B cell (primary cell): ENCODE measurements at places on chromosomes 13 and 19. TPM values are rescaled to one million over a fixed set of nuclear protein-coding genes. Genes with fewer than 3 reads are reported as not detected.
A peak's percentile ranks its signal among the peaks of the same experiment; 100 is the strongest.

The TUBGCP3 gene
- total RNA-seq: 60.8 and 65.1 TPM in 2 replicates

The FAM83E gene
- total RNA-seq: 1.5 and 4.1 TPM in 2 replicates

The NLRP11 gene
- 0.12 TPM in 1 of 2 replicates, not detected in the other for total RNA-seq

The CUL4A gene
- total RNA-seq: 79.8 and 80.4 TPM in 2 replicates

The MYBPC2 gene
- 1.1 and 1.3 TPM in 2 replicates for total RNA-seq

The PTPRH gene
- total RNA-seq: not detected in 2 replicates

The MTRF1 gene
- 29.8 and 36.0 TPM in 2 replicates for total RNA-seq

The RINL gene
- total RNA-seq: 66.2 and 67.0 TPM in 2 replicates

The USHBP1 gene
- total RNA-seq: 0.12 and 0.39 TPM in 2 replicates

The LINGO3 gene
- 3.9 and 4.8 TPM in 2 replicates for total RNA-seq

The ZSCAN18 gene
- total RNA-seq: 84.9 and 90.5 TPM in 2 replicates

The ZNF221 gene
- total RNA-seq: 5.0 and 7.0 TPM in 2 replicates

GRCh38 chr19:29967623-29968022 lies 25.6 kb downstream of the URI1 start:
- no peak for DNase-seq

DNA sequence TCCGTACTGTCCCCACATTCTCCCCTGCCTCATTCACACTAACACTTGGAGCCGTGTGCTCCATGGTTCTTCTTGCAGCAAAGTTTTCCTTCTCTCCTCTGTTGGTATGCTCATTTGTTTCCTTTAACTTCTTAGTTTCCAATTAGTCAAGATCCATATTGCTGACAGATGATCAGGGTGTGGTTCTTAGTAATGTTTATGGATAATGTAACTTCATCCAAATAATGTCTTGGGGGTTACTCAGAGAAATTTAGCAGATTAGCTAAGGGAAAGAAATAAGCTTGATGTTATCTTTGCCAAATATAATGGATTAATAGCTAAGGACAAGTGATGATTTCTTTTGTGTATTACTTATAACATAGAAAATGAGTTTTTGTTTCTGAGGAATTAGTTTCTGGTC lies 174.4 kb downstream of the NUFIP1 start:
- DNase-seq: no peak

GRCh38 chr13:112984954-112985802 lies 16.2 kb downstream of the MCF2L start:
- DNase-seq: no peak

- DNase-seq: no peak
These were observed 2.1 kb downstream of the PROSER1 start for GRCh38 chr13:39035799-39036198.

DNA sequence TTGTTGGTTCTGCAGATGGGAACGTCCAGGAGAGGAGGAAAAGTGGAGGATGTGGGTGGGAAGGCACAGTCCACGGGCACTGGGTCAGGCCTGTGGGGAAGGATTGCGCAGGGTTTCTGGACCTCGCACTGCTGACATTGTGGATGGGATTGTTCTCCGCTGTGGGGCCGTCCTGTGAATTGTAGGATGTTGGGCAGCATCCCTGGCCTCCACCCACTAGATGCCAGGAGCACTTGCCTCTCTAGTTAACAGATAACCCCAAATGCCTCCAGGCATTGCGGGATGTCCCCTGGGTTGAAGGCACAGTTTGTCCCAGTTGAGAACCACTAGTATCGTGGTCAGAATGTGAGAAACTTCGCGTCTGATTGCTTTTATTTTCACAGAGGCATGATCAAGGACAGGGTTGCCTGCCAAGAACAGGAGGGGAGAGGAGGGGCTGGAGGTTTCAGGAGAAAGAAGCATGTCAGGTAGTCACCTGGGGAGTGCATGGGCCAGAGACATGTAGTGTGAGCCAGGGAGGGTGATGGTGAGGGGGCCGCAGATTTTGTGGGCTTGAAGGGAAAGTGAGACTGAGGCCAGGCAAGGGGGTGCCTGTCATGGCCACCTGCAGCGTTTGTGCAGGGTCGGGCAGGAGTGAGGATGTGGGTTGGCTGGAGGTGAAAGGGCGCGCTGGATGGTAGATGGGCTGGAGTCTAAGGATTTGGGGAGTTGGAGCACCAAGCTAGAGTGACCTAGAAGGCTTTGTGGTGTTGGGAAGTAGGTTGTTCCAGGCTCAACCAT lies 3.2 kb downstream of the ZNF628 start:
- DNase-seq: no peak

DNA sequence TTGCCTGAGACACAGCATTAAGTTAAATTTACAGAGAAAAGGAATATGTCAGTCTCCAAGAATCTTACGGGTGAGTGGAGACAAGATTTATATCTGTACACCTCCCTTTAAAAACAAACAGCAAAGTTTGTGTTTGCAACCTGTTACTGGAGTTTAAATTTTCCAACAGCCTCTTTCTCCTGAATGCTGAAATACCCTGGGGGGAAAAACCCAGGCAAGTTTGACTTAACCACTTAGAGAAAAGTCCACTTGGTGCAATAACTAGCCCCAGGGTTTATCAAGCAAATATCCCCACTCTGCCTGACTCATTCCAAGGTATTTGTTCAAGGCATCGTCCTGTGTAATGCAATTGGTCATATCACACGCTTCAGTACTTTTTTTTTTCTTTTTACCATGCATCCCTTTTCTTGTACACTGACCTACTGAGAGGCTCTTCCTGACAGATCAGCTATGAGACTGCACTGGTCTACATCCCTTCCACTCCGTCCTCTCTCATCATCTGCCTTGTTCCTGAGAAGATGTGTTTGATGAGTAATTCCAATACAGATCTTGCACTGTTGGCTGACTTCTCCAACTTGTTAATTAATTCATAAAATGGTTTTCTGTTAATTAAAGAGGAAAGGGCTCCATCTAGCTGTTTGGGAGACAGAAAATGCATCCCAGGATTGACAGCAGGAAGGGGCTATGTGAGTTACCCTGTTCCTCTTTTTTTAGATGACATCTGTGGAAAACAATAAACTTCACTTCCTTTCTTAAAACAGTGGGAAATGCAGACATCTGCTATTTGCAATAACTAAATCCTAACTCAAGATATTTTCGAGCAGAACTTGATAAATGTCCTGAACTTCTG lies 212.5 kb upstream of the IRS2 start:
- DNase-seq: no peak

- no peak for DNase-seq
These were observed 12.1 kb upstream of the LGALS13 start for GRCh38 chr19:39590265-39590664.

GRCh38 chr19:15488489-15489226 lies 9.4 kb upstream of the PGLYRP2 start:
- DNase-seq: no peak

- no peak for DNase-seq
These were observed 32.4 kb downstream of the RHPN2 start for GRCh38 chr19:33032218-33032781.

DNA sequence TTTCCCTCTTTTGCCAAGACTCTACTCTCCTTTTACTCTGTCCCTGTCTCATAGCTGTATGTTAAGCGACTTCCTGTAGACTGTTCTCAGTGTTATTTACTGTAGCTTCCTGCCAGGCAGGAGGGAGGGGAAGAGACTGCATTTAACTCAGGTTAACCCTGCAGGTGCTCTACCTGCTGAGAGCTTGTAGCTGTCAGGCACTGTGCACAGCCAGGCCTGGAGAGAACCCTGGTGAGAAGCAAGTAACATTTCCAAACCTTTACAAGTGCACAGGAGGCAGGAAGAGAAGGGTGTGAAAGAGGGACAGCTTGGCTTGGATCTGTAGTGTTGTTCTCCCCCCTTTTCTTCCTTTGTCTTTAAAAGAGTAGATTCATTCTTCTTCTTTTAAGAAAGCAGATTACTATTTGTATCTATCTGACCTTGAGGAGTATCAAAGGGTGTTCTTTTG lies 167.1 kb downstream of the LMO7 start:
- DNase-seq: no peak

DNA sequence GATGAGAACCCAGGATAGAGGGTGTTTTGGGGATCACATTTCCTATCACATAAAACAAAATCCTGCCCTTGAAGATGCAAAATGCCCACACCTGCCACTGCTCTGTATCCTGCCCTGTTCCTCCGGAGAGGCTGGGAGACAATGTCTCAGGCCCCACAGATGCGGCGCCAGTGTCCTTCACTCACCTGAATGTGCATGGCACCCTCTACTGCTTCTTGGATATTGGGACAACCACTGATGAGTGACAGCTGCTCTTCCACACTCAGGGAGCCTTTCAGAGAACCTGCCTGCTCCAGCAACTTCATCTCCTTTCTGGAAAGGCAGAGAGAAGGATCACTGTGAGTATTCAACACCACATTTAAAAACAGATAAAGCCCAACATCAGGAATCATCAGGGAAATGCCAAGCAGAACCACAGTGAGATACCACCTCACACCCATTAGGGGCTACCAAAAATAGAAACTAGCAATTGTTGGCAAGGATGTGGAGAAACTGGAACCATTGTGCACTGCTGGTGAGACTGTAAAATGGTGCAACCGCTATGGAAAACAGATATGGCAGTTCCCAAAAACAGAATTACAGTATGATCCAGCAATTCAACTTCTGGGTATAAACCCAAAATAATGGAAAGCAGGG lies 36.4 kb downstream of the CRYL1 start:
- peak; percentile 50 for DNase-seq

DNA sequence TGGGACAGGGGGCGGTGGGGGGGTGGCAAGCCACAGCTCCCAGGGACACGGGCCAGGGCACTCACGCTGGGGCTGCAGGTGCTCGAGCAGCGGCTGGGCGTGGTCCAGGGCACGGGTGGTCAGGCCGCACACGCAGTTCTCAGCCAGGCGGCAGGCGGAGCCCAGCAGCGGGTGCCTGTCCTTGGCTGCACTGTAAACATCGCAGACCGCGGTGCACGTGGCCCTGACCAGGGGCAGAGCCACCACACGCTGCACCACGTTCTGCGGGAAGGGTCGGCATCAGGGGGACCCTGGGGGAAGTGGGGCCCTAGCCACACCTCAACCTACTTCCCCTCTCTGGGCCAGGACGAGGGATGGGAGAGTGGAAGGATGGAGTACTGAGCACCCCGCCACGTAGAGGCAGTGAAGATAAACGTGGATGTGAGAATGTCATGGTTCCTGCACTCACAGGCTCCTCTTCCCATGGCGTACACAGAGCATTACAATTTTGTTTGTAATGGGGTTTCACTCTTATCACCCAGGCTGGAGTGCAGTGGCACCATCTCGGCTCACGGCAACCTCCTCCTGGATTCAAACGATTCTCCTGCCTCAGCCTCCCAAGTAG lies 3.4 kb downstream of the PLIN5 start:
- DNase-seq: no peak

DNA sequence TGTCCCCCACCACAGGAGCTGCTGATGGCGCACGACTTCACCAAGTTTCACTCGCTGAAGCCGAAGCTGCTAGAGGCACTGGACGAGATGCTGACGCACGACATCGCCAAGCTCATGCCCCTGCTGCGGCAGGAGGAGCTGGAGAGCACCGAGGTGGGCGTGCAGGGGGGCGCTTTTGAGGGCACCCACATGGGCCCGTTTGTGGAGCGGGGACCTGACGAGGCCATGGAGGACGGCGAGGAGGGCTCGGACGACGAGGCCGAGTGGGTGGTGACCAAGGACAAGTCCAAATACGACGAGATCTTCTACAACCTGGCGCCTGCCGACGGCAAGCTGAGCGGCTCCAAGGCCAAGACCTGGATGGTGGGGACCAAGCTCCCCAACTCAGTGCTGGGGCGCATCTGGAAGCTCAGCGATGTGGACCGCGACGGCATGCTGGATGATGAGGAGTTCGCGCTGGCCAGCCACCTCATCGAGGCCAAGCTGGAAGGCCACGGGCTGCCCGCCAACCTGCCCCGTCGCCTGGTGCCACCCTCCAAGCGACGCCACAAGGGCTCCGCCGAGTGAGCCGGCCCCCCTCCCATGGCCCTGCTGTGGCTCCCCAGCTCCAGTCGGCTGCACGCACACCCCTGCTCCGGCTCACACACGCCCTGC lies 4.4 kb upstream of the NOP53 start:
- no peak for DNase-seq

- DNase-seq: no peak
These were observed 95.9 kb downstream of the AKAP11 start for GRCh38 chr13:42367831-42368230.

DNA sequence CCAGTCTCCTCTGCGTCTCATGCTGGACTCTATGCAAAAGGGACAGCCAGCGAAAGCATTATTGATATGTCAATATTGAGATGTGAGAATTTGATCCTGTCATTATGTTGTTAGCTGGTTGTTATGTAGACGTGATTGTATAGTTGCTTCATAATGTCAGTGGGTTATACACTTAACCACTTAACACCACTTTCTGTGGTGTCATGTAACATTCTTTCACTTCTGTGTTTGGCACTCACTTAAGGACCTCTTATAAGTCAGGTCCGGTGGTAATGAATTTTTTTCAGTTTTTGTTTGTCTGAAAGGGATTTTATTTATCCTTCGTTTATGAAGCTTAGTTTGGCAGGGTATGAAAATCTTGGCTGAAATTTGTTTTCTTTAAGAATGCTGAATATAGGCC lies 7.1 kb upstream of the SIGLEC7 start:
- no peak for DNase-seq

- no peak for DNase-seq
These were observed 122.7 kb downstream of the TBC1D4 start for GRCh38 chr13:75359266-75359665.

GRCh38 chr13:75585153-75585552 lies 35.6 kb downstream of the UCHL3 start:
- DNase-seq: no peak

DNA sequence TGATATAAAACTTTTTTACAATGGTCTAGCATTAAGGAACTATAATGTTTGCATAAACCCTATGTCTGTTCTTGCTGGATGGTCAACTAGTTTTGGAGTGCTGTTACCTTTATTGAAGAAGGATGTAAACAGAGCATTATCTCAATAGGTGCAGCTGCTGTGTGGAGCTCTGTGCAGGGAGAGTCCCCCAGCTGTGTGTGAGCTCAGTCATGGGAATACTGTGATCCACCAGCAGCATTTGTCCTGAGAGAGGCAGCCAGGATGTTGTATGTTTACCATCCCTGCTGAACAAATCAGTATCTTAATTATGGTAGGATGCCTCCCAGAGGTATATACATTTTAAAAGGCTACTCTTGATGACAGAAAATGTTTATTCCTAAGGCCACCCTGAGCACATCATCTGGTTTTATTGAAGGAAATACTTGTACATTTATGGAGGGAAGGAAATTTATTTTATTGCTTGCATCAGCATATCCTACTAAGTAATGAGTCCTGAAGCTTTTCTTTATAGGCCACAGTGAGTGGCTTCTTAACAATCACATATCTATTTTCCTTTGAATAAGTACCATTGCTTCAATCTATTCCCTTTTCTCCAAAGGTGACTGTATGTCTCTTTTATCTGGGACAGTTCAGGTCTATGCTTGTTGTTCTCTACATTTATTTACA lies 11.7 kb downstream of the RAP2A start:
- DNase-seq: no peak

DNA sequence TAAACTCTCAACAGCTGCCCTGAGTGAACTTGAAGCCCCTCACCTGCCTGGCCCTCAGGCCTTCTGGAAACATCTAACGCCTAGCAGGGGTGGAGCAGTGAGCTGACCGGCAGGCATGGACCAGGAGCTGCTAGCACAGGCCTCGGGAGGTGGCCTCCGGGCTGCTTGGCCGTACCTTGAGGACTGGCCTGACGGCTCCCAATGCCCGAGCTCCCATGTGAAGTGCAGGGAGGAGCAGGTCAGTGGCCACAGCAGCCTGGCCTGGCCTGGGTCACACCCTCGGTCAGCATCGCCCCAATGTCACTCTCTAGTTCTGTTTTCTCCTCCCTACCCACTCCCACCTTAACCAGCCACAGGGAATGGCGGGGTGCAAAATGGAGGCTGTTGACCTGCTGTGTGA lies 19.0 kb downstream of the TSHZ3 start:
- no peak for DNase-seq
